Urothelium cell line (cell line): ENCODE measurements at places on chromosomes 2 and 18.

GRCh38 chr2:191190861-191191552 lies 40.2 kb upstream of the STAT4 start:
- no peak for DNase-seq

DNA sequence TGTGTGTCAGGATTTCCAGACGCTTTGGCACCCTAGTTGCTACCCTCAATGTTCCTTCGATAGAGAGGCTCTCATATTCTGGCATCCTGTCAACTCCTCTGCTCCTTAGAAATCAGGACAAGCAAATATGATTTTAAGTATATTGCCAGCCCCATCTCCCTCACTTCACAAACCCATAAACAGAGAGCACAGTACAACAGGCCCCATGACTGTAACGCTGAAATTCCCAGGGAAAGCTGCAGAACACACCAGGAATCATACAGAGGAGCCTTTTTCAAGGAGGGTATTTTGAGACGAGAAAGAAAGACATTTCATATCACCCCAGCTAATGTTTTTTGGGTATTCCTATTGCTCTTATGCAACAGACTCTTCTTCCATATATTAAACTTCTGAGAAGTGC lies 162.9 kb downstream of the NAPG start:
- DNase-seq = no peak

- no peak for DNase-seq
Measured at GRCh38 chr2:164757934-164758695, 83.5 kb downstream of the COBLL1 start.

- DNase-seq = no peak
Measured at GRCh38 chr2:221602938-221603337, 30.8 kb upstream of the EPHA4 start.
